ENCODE measurements at places on chromosomes 6 and 20.

DNA sequence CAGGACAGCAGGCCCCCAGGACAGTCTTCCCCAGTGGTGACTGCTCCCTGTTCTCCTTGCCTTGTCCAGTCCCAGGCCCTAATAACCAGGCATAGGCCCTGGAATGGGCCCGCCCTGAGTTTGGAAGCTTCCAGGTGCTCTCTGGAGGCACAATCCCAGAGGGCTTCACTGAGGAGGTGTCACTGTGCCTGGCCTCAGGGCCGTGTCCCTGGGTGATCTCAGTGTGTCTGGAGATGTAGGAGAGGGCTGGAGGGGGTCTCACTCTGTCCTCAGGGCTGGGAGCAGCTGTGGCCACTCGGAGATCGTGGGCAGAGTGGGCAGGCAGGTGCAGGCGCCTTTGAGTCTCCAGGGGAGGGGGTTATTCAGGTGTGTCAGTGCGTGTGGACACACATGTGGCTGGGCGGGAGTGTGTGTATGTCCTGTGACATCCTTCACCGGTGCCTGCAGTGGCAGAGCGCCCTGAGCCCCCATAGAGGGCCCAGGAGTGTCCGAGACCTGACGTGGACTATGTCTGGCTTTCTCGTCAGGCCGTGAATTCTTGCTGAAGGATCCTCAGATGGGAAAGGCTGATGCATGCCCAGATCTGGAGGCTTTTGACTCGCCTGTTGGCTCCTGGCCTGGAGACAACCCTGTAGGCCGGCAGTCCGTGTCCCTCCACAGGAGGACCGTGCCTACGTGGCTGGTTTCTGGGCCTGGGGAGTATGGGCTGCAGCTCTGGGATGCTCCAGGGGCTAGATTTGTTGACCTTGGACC lies 5.5 kb upstream of the NPBWR2 start:
- DNase-seq: no peak

DNA sequence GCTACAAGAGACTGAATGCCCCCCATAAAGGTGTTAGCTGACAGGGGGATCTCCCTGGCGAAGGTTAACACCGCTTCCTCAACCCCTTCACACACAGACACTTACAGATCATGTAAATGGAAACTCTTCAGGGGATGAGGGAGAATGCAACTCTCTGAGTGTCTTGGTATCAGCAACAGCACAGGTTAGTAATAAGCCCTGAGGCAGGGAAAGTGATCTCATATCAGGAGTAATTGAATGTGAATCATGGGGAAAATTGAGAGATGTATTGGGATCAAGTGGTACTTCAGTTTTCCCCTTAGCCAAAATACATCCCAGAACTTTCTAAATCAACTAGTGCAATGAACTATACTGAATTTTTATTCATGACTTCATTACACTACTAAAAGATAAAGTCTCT lies 23.8 kb downstream of the OR2J3 start:
- DNase-seq: no peak

- DNase-seq: no peak
These were observed 20.2 kb downstream of the SLC9A8 start for GRCh38 chr20:49832632-49833327.

DNA sequence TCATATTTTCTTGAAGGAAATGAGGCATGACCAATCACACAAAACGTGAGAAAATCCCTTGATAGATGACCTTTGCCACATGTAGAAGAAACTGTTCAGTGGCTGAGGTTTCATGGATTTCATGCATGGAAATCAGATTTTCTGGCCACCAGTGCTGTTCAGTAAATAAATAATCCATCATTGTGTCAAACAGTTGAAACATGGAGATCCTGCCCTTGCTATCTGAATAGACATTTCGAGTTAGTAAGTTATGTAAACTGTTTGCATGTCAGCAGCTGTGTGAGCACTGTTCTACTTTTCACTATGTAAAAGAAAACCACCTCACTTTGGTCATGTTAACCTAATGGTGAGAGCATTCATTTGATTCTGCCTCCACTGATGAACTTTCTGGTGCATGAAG lies 793.9 kb upstream of the EPHA7 start:
- DNase-seq: no peak

DNA sequence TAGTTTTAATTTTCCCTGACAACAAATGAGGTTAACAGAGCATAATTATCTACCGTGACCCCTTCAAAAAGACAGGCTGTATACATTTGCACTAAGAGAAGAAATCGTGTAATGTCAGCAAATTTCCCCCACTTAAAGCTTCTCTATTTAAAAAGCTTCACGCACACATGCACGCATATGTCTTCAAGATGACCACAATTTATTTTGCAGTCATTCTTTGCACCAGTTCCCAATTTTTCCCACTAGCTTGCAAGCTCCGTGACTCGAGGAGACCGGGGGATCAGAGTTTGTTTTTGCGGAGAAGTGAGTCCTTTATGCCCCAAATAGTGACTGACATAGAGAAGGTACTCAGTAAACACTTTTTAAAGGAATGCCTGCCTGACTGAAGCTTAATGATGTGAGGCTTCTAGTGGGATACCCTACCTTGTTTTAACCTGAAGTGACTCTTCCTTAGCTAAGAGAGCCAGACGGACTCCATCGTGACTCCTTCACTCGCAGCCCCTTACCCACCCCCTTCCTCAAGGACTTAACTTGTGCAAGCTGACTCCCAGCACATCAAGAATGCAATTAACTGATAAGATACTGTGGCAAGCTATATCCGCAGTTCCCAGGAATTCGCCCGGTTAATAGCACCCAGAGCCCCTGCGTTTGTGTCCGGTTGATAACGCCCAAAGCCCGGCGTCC lies 9.3 kb upstream of the NQO2 start:
- no peak for DNase-seq

DNA sequence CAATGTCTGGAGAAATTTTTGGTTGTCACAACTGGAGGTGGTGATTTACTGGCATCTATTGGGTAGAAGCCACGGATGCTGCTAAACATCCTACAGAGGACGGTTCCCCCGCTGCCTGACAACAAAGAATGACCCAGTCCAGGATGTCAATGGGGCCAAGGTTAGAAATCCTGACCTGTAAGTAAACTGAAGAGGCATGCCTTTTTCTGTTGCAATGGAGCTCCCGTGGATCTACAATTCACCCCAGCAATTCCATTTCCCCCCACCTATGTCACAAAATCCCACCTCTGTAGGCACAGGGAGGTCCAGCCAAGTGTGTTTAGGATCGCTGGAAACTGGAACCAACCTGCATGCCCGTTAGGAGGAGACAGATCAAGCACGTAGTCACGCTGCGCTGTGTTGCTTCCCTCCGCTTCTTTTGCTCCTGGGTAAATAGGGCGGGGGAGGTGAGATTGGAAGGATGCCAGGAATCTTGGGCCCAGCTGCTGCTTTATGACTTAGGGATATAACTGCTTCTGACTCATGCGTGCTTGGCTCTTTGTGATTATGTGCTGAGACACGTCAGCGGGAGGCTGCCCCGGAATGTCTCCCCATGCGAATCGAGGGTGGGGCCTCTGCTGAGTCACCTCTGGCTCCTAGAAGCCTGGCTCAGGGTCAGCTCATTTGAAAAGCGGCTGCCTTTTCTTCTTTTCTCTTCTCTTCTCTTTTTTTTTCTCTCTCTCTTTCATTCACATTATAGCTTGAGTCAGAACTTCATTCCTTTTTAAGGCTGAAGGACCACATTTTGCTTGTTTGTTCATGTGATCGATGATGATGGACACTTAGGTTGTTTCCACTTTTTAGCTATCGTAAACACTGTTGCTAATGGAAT lies 12.4 kb upstream of the PEDS1 start:
- DNase-seq: peak; percentile 84

- DNase-seq: no peak
These were observed 122.5 kb downstream of the MTHFD1L start for GRCh38 chr6:150987855-150988464.

- no peak for DNase-seq
These were observed 13.0 kb upstream of the MUC22 start for GRCh38 chr6:30997301-30997700.

DNA sequence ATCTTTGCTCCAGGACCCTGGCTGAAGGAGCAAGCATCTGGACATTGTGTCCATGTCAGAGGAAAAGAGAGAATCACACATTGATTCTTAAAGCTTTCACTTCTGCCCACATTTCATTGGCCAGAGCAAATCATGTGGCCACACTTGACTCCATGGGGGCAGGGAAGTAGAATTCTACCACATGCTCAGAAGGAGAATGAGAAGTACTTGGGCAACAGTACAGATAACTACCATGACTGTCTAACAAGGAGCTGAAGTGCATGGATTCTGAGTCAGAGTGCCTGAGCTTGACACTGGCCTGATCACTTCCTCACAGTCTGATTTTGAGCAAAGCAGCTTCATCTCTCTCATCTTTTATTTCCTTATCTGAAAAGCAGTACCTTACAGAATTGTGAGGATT lies 38.6 kb downstream of the GHRH start:
- DNase-seq: no peak

DNA sequence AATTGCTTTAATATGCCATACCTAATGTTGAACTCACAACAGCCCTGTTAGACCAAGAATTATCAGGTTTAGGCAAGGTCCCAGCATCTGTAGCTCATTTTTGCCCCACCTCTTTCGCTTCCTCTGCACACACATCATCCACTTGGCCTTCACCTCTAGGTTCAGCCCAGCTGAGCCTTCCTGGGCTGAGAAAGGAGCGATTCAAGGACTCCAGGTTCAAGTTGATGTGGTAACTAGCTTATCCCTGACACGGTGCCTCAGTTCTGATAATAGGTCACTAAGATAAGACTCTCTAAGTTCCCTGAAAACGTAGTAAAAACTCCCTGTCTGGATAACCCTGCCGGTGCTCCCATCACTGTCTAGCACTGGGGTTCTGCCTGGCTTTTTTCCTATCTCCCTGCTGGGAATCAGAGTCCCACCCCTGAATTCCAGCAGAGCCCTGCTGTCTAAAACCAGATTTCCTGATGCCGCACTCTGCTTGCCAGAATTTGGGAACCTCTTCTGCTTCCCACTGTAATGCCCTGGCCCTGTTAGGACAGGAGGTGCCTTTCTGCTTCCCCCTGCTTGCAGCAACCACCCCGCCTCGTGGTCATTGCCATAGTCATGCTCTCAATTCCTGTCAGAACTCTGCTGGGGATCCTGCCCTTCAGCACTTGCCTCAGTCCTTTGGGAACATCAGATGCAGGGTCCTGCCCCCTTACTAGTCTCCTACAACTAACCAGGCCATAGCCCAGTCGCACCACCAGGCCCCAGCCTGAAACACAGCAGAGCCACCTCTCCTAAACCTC lies 47.6 kb downstream of the ALDH8A1 start:
- no peak for DNase-seq

- DNase-seq: no peak
These were observed 25.2 kb downstream of the TFAP2B start for GRCh38 chr6:50843842-50844241.

DNA sequence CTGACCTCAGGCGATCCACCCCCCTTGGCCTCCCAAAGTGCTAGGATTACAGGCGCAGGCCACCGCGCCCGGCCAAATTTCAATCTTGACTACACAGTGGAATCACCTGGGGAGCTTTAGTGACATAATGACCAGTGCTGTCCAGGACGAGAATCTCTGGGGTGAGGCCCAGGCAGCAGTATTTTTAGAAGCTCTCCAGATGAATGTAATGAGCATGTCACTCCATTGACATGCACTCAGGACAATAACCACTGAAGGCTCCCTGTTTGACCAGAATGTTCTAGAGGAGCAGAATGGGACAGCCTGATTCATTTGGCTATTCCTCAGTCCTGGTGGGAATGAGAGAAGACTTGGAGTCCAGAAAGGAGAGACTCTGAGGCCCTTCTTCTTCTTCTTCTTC lies 39.2 kb downstream of the SRSF3 start:
- DNase-seq: no peak

DNA sequence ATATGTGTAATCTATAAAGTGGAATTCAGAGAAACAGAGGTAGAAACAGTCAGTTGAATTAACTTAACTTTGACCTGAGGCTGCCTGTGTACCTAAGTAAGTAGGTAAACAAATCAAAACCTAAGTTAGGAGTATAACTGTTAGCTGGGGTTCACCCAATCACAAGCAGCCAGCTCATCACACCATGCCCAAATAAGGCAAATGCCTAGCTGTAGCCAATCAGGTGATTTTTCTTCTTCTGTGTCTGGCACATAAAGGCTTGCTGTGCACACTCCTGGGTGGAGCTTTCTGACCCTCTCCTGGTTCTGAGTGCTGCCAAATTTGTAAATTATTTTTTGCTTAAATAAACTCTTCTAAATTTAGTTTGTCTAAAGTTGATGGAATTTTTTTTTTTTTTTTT lies 54.7 kb upstream of the TRIM39 start:
- DNase-seq: no peak

DNA sequence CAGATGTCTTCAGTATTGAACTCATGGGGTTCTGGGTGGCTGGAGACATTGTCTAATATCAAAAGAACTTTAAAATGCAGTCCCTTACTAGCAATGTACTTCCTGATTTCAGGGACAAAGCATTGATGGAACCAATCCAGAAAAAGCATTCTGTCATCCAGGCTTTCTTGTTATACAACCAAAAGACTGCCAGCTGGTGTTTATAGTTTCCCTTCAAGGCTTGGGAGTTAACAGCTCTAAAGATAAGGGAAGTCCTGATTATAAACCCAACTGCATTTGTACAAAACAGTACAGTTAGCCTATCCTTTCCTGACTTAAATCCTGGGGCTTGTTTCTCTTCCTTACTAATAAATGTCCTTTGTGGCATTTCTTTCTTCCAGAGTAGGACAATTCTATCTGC lies 160.0 kb downstream of the COL21A1 start:
- DNase-seq: no peak

DNA sequence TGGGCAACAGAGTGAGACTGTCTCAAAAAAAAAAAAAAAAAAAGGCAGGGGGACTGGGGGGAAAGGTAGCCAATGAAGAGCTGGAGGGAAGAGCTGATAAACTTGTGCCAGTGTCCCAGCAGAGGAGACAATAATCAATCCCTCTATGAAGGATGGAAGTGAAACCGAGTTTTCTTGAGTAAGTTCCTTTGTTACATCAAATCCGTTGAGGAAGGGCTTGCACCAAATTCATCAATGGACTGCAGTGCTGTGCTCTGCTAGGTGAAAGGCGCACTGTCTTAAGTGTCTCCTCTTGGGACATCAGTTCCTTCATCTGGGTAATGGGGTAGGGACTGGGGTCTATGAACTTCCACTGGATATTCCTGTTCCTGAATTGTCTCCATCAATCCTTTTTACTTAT lies 3.0 kb upstream of the CRIP3 start:
- DNase-seq: no peak

- no peak for DNase-seq
These were observed 69.4 kb downstream of the KCNQ5 start for GRCh38 chr6:72691249-72691648.

DNA sequence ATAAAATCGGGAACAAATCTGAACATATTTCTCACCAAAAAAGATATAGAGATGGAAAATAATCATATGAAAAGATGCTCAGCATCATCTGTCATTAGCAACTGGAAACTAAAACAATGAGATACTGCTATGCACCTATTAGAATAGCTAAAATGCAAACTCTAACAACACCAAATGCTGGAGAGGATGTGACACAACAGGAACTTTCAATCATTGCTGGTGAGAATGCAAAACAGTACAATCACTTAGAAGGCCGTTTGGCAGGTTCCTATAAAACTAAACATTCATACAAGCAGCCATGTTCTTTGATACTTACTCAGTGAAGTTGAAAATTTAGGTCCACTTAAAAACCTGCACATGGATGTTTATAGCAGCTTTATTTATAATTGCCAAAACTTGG lies 67.0 kb downstream of the FAM50B start:
- DNase-seq: no peak

Data from activated CD8-positive, alpha-beta memory T cell treated with anti-CD3 and anti-CD28 coated beads, Interleukin-2, amount 50 U/mL, for 48 hours (primary cell).